ENCODE measurements at places on chromosomes 13 and 19.

DNA sequence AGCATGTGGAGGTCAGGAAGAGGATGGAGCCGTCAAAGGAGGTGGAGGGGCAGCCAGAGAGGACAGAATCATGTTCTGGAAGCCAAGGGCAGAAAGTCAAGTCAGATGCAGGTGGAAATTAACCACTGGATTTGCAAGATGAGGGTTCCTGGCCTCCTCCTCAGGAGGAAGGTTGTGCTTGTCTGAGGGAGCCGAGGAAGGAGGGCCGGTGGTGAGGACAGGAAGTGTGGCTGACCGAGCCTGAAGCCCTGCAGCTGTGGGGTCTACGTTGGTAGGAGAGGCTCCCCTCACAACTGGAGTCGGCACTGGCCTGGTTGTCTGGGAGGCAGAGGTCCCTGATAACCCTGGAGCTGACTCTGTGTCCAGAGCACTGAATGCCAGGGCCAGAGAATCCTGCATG lies 15.4 kb upstream of the DHDH start:
- DNase-seq, result no peak

DNA sequence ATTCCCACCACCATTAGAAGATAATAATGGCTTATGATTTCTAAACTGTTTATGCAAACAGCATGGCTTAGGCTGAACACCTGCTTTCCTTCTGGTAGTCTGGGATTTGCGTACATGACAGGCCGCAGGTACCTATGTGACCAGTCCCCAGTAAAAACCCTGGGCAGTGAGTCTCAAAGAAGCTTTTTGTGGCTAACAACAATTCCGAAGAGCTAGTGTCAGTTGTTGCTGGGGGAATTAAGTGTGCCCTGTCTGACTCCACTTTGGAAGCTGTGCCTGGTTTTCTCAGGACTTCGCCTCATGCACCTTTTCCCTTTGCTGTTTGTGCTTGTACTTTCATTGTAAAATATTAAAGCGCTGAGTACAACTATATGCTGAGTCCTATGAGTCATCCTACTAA lies 250.2 kb upstream of the MIR17HG start:
- DNase-seq, result no peak

- no peak for DNase-seq
Observed at GRCh38 chr13:44403461-44404056, 29.9 kb downstream of the SERP2 start.

DNA sequence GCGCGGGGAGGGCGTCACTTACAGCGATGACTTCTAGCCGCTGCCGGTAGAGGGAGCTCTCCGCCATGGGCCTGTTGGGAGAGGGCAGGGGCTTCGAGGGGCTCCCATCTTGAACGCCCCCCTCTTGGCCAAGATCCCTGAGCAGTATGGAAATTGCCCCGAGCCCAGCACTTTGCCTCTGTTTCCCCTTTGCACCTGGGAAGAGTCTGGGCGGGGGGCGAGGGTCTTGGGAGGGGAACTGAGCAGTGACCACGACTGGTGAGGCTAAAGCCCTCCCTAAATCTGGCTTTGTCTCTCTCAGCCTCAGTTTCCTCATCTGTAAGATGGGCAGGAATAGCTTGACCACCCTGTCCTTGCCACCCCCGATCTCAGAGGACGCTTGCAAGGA lies 2.8 kb downstream of the PALM3 start:
- DNase-seq, result no peak

DNA sequence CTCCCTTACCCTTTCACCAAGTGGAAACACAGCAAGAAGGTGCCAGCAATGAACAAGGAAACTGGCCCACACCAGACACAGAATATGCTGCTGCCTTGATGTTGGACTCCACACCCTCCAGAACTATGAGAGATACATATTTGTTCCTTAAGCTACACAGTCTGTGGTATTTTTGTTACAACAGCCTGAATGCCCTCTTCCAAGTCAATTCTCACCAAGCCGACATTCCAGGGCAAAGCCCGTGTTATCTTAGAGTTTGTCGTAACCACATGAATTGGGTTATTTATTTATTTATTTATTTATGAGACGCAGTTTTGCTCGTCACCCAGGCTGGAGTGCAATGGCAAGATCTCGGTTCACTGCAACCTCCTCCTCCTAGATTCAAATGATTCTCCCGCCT lies 14.9 kb downstream of the FGF21 start:
- no peak for DNase-seq

- DNase-seq, result no peak
Observed at GRCh38 chr13:102028206-102028605, 373.6 kb downstream of the FGF14 start.

DNA sequence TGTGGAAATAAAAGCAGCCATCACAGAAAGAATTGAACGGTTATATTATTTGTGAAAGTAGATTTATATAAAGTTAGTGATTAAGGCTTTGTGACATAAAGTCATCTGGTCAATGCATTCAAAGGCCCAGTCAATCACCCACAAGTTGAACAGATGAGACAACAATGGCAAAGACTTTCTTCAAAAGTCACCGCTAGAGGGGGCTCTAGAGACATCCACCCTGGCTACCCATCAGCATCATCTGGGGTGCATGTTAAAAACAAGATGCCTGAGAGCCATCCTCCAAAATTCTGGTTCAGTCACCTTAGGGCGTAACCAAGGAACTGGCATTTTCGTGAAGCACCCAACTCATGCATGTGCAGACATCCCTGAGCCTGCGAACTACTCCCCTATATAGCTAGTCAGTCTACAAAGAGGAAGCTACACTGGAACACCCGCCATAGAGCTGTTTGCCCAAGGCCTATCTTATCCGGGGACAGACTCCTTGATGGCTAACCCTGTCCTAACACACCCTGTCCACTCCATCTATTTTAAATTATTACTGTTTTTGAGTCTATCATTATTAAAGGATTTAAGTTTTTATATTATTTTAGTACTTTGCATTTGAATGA lies 970.5 kb downstream of the UQCRFS1 start:
- DNase-seq, result no peak

DNA sequence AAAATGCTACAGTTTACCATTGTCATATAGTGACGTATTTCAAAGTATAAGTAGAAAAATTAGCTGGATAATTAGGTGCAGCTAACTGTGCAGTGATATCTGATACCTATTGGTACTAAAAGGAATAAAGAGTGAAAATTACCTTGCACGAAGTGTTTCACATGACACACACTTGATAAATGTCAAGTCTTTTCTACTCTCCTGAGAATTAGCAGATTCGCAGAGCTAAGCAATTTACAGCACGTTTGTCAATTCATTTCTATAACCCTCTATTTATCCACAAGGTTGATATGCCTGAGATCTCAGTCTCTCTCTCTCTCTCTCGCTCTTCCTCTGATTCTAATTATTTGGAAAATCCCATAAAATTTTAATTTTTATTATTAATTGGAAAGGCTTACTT lies 1109.0 kb downstream of the EFNB2 start:
- DNase-seq, result no peak

DNA sequence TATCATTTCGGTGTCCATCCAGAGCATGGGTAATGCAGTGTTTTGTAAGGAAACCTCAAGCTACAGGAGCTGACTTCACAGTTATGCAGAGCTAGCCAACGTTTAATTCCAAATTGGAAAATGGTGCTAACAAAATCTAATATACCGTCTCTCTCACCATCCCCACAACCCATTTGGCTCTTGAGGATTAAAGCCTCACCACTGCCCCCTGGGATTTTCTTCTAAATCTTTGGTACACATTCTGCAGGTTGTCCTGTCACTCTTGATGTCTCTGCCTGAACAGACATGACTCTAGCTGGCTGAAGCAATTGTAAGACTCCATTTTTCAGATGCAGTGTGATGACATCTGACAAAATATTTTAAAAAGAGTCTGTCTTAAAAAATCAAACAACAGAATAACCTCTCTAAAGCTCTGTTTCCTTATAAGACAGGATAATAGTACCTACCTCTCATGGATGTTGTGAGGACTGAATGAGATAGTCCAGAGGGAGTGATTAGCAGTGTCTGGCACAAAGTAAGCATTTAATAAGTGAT lies 451.8 kb downstream of the SUCLA2 start:
- DNase-seq, result no peak

DNA sequence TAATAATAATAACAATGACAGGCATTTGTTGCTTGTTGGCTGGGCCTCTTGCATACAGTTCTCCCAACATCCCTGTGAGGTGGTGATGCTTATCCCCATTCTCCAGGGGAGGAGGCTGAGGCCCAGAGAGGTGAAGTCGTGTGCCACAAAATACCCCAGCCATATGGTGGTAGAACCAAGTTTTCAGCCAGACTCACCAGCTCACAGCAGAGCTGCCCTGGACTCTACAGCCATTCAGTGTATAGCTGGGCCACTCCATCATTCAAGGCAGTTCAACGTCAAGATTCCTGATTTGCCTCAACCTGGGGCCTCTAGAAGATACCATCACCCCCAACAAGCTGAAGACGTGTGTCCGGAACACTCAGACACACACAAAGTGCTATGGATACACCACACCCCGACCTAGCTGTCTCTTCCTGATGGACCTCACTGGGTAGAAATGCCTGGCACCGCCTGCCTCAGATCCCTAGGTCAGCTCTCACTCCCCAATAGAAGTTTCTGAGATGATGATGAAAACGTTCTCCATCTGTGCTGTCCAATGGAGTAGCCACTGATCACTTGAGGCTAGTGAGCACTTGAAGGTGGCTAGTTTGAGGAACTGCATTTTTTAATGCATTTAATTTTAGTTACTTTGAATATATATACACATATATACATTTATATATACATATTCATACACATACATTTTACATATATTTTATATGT lies 4.3 kb upstream of the CEACAM19 start:
- DNase-seq, result no peak

DNA sequence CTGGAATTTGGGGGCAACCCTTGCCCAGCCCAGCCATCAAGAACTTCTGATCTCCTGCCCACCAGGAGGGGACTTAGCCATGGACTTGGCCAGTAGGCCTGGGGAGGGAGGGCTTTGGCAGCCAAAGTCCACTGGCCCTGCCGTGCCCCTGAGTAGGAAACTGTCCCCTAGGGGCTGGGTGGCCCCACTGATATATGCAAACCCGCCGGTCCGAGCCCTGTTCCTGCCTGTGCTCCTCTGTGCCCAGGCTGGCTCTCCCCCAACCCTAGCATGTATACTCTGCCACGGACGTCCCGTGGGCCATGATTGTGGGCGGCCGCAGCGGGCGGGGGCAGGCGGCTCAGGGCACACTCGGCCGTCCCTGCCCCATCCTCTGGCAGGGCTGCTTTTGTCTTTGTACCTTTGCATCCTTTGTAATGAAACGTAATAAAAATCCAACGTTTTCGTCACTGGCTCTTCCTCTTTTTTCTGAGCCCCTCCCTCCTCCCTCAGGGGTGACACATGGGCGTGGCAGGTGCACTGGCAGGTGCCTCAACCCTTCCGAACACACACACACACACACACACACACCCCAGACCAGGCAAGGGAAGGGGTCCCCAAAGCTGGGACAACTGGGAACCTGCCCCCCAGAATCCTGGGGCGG lies 9.1 kb downstream of the COMP start:
- no peak for DNase-seq

GRCh38 chr19:17268754-17269153 lies 1.5 kb downstream of the BABAM1 start:
- no peak for DNase-seq

DNA sequence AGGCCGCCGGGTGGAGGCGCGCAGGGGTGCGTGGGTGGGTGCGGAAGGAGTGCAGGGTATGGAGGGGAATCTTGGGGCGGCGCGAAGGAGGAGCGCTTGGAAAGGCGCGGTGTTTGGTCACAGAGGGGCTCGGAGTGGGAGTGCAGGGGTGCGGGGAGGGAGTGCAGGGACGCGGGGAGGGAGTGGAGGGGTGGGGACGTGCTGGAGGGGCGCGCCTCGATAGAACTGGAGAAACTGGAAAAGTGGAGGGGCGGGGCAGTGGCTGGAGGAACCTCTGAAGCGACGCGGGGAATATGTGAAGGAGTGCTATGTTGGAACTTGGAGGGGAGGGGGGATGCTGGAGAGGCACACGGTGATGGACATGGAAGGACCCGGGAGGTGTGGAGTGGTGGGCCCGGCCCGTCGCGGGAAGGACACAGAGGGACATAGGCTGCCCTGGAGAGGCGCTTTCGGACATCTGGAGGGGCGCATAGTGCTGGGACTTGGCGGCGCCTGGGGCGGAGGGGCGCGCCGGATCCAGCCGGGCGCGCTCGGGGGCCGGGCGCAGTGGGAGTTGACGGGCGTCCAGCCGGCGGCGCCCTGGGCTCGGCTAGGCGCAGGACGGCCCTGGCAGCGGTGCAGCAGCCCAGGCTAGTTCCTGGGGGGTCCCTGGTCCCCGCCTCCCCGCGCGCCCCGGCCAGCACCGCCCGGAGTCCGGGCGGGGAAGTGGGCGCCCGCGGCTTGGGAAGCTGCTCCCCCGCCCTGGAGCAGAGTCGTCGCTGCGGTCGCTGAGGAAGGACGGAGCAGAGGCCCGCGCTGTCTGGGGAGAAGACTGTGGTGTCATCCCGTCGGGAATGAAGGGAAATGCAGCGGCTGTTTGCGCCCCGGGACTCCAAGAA lies 20.8 kb upstream of the SGCG start:
- DNase-seq, result no peak

- DNase-seq, result no peak
Observed at GRCh38 chr13:108154421-108154858, 60.9 kb downstream of the LIG4 start.

- DNase-seq, result no peak
Observed at GRCh38 chr19:6209233-6209632, 70.5 kb downstream of the MLLT1 start.

GRCh38 chr19:5563935-5564612 lies 3.7 kb downstream of the TINCR start:
- DNase-seq, result no peak

DNA sequence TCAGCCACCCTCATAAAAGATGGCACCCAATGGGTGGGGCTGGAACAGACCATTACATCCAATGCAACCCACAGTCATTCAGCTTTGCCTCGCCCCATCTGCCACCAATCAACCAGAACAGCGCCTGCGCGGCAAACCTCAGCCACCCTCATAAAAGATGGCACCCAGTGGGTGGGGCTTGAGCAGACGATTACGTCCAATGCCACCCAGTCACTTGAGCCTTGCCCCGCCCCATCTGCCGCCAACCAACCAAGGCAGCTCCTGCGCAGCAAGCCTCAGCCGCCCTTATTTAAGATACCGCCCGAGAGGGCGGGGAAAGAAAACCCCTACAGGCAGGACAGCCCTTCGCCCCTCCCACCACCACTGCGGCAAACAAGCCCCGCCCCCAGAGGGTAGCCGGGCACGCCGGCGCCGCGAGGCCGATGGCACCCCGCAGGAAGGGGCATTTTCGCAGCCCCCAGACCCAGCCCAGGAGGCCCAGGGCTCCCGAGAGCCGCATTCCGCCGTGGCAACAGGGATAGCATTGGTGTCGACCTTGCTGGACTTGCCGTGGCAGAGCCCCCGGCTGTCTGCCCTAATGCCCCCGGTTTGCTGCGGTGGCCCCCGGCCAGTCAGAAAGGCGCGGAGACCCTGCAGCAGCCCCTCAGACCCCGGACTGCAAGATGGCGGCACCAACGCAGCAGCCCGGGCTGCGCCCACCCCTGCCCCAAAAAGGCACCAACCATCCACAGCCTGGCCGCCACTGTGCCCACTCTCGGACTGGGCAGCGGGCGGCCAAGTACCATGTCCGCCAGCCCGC lies 675 bp downstream of the PEG3 start:
- no peak for DNase-seq

- no peak for DNase-seq
Observed at GRCh38 chr19:32702010-32702409, 10.4 kb downstream of the NUDT19 start.

DNA sequence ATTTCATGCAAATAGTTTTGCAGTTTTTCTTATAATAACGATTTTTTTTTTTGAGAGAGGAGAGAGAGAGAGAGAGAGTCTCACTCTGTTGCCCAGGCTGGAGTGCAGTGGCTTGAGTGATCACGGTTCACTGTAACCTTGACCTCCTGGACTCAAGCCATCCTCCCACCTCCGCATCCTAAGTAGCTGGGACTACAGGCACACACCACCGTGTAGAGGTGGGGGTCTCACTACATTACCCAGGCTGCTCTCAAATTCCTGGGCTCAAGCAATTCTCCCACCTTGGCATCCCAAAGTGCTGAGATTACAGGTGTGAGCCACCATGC lies 26.8 kb upstream of the GJB6 start:
- DNase-seq, result no peak

All from GM12864 (cell line).